ENCODE measurements at places on chromosomes 1 and 21. TPM values are rescaled to one million over a fixed set of nuclear protein-coding genes. Genes with fewer than 3 reads are reported as not detected.

Gene ZRANB2
- total RNA-seq: 23.1 TPM

Gene SHC1
- total RNA-seq: 127 TPM

Gene TACSTD2
- not detected for total RNA-seq

Gene RIPPLY3
- total RNA-seq: 0.71 TPM

Gene SLC6A9
- total RNA-seq: 9.0 TPM

Gene KCNA3
- total RNA-seq: not detected

Gene MYBPHL
- not detected for total RNA-seq

Gene GBP6
- not detected for total RNA-seq
